ENCODE measurements at places on chromosomes 3 and 15.
A peak's percentile ranks its signal among the peaks of the same experiment; 100 is the strongest.

GRCh38 chr3:121705541-121705940 is 44.0 kb downstream of the GOLGB1 start:
- no peak for DNase-seq

DNA sequence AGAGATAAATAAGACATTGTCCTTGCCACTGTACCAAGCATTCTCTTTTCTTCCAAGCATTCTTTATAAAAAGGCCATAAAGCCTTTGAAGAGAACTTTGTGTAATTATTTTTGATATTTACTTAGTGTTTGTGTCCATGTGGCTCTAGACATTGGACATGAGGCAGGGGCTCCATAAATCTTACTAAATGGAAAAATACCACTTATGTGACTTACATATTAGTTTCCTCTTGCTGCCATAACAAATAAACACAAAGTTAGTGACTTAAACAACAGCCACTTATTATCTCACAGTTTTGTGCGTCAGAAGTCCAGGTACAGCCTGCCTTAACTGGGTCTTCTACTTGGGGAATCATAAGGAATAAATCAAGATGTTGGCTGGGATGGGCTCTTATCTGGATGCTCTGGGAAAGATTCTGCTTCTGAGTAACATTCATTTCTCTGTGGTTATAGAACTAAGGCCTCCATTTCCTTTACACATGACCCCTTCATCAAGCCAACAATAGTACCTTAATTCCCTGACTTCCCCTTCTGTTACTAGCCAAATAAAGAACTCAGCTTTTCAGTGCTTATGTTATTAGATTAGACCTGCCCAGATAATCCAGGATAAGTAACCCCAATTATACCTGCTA is 59.9 kb upstream of the COL8A1 start:
- DNase-seq, result no peak

DNA sequence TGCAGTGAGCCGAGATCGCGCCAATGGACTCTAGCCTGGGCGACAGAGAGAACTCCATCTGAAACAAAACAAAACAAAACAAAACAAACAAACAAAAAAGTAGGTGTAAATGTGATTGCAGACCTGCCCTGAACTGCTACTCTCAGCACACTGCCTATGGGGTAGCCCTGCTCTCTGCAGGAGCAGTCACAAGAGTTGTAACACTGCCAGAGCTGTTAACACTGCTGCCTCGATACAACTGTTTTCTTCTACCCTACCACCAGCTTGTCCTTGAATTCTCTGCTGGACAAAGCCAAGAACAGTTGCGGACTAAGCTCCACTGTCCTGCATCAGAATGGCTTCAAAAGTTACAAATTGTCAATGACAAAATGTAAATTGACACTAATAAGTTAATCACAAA is 89.3 kb downstream of the ALCAM start:
- DNase-seq, result no peak

- no peak for DNase-seq
These were observed 9.7 kb upstream of the NCKIPSD start for GRCh38 chr3:48695393-48695753.

- DNase-seq, result no peak
These were observed 28.3 kb upstream of the ADCY5 start for GRCh38 chr3:123476967-123477750.

DNA sequence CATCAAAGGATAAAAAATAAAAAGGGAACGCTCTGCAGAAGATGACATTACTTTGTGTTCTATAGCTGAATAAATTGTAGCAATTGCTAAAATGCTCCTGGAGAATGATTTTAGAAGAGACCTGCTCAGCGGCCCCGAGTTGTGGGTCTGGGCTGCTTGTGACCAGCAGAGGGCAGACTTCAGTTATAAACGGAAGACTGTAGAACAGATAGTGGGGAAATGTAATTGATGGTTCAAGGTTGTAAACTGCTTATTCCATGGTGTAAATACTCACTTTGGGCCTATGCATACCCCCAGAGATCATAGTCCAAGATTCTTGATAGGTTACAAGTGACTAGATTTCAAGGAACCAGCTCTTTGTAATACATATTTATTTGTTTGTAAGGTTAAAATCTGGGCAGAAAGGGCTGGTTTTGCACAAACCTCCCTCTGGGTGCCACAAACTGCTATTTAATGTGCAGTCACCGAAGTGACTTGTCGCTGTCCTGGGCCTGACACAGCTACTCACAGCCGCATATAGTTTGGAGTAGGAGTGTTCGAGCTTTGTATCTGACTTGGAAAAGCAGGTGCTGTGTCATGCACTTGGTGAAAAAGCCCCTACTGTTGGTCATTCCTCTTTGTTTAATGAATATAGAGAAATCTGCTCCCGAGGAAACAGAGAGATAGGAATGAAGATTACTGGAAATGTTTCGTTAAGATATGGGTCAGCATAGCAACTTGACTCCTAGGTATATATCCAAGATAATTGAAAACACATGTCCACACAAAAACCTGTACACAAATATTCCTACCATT is 34.7 kb upstream of the NDUFB4 start:
- peak; percentile 81 for DNase-seq

Data from activated CD4-positive, alpha-beta T cell treated with anti-CD3 and anti-CD28 coated beads for 36 hours (primary cell).